ENCODE measurements at places on chromosomes 5 and 9.

- DNase-seq, result no peak
These were observed 8.8 kb upstream of the IGFBPL1 start for GRCh38 chr9:38432922-38433510.

DNA sequence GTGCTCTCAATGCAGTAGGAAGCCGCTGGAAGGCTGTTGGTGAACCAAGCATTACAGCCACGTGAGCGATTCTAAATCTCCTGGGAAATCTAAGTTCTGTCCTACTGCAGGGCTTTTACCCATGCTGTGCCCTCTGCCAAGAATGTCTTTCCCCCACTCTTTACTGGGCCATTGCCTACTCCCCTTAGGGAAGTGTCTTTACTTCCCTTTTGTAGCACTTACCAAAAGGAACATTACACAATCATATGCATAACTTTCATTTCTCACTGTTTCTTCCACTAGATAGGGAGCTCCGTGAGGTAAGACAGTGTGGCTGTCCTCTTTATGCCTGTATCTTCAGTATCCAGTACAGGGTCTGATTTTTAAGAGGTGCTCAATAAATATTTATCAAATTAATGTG, 241.7 kb upstream of the NR4A3 start:
- DNase-seq, result no peak

GRCh38 chr5:53323511-53323910, 156.9 kb upstream of the FST start:
- DNase-seq, result no peak

DNA sequence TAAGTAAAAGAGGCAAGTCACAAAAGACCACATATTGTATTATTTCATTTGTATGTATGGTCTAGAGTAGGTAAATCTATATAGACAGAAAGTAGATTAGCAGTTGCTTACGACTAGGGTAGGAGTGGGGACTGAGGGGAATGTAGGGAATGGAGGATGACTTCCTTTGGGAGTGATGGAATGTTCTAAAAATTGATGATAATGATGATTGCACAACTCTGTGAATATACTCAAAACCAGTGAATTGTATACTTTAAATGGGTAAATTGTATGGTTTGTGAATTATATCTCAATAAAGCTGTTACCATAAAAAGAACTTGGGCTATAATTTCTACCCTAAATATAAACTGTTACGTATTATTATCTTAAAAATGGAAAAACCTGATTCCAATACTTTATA, 35.0 kb downstream of the ADAMTS6 start:
- DNase-seq, result no peak

- no peak for DNase-seq
These were observed 34.6 kb upstream of the LRRTM2 start for GRCh38 chr5:138909734-138910133.

- DNase-seq, result no peak
These were observed 227.0 kb downstream of the DRD1 start for GRCh38 chr5:175216991-175217390.

- DNase-seq, result no peak
These were observed 111.5 kb upstream of the CCNH start for GRCh38 chr5:87524217-87524616.

DNA sequence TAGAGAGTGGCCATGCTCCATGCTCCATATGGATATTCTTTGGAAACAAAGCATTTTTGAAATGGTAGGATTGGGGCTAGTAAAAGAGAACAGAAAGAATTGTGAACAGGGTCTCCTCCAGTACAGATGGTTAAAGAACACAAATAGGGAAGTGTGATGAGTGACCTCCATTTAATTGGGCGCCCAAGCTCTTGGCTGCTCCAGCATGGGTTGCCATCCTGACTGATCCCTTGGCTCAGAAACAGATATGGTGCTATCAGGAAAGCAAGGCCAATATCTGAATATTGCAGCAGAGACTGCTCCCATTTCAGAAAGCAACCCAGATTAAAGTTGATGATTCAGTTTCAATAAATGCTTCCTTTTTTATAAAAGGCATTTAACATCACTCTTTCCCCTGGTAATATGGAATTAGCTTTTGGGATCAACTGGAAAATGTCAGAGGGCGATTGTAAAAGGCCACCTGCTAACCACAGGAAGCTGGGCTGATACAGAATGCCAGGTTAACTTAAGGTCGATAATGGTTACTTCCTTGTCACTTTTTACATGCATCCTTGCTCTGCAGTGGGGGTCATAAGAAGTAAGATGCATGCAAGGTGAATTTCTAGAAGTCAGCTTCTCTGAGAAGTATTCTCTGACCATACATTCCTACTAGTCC, 52.9 kb downstream of the TMC1 start:
- no peak for DNase-seq

- peak; percentile 82 for DNase-seq
These were observed at the start of gene CCDC107 for GRCh38 chr9:35658137-35658967. Gene CCDC107 (plus strand): TSS chr9:35658292. CDS start chr9:35658380, 88 bp downstream.

DNA sequence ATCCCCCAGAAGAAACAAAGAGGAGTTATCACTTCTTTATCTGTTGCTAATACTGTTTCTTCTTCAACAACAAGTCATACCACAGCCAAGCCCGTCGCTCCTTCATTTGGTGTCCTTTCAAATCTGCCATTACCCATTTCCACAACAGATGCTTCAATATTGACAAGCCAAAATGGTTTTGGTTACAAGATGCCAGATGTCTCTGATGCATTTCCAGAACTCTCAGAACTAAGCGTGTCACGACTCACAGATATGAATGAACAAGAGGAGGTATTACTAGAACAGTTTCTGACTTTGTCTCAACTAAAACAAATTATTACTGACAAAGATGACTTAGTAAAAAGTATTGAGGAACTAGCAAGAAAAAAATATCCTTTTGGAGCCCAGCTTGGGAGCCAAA, 16.0 kb upstream of the HAND1 start:
- DNase-seq, result no peak

GRCh38 chr5:63029891-63030290, 451.3 kb downstream of the LRRC70 start:
- DNase-seq, result no peak

GRCh38 chr5:10678244-10678643, 82.8 kb downstream of the DAP start:
- no peak for DNase-seq

DNA sequence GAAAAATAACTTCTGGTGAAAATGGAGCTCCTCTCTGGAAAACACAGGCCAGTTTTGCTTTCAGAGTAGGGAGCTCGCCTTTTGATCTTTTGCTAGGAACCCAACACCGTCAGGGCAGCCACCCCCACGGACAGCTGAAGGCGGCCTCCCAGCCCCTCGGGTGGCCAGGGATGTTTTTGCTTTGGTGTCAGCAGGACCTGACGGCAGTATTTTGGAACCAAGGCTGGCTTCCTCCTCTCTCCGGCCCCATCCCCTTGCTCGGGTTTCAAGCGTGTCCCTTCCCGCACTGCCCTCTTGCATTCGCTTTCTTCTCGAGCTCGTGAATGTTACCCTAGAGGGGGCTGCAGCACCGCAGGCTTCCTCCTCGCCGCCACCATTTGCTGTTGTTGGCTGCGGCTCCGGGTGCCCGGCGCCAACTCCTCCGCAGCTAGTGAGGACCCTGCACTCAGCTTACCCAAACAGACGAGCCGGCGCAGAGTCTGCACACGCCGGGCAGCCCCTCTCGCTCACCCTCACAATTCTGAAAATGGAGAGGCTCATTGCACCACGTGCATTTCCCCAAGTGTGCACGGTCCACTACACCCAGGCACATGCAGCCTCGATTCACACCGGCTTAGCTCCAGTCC, 35.5 kb upstream of the ADAMTSL1 start:
- DNase-seq, result no peak

GRCh38 chr5:131163276-131164119, 1.6 kb downstream of the HINT1 start:
- DNase-seq, result no peak

DNA sequence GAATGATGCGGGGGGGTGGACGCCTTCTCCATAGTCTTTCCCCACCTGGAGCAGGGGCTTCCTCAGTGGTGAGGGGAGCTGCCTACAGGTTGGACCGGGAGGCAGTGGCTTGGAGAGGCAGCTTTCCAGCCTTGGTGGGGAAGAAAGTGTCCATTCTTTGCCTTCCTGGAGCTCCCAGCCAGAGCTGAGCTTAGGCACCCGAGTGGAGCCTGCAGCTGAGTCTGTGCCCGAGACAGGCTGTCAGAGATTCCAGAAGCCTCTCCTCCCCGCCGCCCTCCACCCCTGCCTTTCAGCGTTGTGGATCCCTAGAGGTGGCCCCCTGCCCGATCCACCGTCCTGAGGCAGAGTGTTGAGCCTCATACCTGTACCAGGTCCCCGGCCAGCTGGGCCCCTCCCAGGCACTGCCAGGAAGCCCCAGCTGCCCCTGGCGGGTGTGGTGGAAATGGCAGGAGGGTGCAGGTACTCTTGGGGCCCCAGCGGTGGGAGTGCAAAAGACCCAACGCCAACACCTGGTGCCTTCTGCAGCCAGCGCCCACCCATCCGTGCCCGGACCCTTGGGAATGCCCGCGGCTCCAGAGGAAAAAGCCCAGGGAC, 112.0 kb downstream of the RXRA start:
- no peak for DNase-seq

GRCh38 chr9:8447601-8448000, 648.0 kb upstream of the DMAC1 start:
- no peak for DNase-seq

DNA sequence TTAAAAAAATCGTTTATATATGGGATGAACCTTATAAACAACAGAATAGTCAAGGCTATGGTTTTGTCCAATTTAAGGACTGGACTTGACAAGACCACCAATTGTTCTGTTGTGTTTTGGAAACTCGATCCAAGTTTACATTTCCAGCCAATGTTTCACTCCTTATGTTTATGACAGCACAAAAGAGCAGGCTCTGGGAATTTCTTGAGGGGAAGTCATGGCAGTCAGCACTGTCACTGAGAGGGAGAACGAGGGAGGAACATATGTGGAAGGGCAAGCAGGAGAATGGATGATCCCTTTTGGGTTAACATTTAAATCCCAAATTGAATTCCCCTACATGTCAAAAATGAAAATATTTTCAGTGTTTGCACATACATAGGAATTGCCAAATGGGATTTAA, 292.5 kb downstream of the MARCHF11 start:
- no peak for DNase-seq

DNA sequence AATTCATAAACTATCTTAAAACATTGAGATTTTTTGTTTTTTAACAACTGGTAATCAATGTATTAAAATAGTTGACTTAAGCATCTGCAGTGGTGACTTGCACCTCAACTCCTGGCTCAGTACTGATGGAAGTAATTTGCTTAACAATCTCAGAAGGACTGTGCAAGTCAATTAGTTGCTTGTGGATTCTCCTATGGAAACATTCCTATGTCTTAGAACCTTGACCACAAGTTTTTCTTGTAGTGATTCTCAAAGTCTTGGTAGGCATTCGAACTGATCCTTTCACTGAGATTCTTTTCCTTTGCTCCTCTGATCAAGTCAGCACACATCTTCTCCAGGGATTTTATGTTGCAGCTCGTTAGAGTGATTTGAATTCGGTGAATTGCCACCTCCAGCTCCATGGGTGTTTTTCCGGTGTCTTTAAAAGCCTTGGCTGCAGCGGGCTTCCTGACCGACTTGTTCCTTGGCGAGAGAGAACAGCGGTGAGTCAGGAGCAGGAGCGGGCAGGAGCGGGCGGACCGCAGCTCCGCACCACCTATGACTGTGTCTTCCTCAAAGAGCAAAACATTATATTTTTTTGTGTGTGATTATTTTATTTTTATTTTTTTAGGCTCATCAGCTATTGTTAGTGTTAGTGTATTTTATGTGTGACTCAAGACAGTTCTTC, 21.1 kb downstream of the HMGXB3 start:
- no peak for DNase-seq

DNA sequence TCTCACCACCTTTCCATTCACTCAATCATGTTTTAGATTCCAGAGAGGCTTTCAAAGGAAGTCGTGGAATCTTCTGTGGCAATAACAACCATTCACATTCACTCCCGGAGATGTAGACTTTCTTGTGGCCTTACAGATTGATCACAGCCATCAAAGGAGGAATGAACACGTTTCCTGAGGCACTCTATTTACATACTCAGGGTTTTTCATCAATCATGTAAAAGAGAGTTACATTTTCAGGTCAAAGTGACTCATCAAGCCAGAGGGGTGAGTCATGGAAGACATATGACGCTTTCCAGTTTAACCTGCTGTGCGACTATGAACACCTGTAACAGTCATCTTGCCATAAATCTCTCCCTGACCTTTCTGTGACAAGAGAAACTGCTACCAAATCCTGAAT, 39.3 kb upstream of the RAD23B start:
- peak; percentile 38 for DNase-seq

DNA sequence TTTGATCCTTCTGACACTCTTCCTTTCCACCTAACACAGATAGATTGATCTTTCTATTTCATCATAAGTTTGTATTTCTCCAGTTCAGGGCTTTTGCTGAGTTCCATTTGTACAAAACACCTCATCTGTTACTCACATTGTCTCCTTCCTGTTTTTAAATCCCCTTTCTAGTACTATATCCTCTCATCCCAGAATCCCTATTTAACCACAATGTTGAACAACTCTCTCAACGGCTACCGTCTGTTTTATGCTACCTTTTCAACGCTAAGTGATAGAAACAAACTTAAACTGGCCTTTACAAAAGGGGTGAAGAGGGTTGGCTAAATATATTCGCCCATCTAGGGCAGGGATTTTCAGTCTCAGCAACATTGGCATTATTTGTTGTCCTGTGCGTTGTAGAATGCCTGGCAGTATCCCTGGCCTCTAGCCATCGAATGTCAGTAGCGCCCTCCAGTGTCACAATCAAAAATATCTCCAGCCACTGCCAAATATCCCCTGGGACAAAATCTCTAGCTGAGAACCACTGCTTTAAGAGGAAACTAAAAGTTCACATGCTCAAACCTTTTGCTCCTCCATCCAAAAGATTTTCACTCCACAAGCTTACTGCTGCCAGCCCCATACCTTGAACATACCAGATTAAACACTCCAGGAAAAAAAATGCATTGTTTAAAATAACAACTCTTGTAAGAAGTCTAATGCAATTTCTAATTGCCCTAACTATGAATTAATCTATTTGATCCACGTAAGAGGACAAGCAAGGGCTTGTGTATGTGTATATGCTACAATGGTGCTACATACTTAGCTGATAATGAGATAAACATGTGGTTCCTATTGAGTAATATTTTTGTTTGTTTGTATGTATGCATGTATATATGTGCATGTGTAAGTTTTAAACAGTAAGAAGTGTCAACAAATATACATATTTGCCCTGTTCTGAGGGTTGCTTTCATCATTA, 344.0 kb downstream of the PTPRD start:
- DNase-seq, result no peak

DNA sequence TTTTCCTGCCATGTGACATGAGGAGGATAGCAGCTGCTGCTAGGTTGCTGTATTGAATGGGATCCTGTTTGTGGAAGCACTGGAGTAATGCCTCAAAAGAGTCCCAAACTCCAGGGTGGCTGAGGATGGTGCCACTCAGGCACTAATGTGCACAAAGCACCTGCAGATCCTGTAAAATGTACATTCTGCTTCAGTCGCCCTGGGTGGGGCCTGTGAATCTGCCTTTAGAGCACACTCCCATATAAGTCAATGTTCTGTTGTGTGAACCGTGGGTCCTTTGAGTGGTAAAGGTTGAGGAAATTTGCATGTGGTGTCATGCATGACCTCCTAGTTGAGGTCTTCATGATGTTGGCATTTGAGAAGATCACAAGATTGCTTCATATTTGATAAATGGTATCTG, 31.6 kb upstream of the ANKRD18A start:
- DNase-seq, result no peak
